ENCODE measurements at places on chromosomes 1 and 21.

- DNase-seq: no peak
These were observed 51.1 kb downstream of the IER5 start for GRCh38 chr1:181139631-181140061.

GRCh38 chr21:45141507-45141906 lies 67.1 kb downstream of the ADARB1 start:
- DNase-seq: no peak

DNA sequence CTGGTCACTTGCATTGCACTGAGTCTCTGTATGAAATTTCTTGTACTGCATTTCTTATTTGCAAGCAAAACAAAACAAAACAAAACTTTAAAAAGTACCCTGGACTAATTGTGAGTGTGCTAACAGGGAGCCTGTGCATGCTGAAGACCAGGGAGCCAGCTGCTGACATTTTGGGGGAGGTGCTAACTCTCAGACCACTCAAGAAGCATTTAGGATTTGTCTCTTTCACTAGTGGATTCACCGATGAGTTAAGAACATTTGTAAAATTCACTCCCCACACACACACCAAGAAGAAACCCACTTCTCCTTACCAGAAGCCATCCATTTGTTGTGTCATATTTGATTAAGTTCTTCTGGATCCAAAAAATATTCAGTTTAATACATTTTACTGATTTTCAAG lies 95.7 kb upstream of the C1orf105 start:
- no peak for DNase-seq

DNA sequence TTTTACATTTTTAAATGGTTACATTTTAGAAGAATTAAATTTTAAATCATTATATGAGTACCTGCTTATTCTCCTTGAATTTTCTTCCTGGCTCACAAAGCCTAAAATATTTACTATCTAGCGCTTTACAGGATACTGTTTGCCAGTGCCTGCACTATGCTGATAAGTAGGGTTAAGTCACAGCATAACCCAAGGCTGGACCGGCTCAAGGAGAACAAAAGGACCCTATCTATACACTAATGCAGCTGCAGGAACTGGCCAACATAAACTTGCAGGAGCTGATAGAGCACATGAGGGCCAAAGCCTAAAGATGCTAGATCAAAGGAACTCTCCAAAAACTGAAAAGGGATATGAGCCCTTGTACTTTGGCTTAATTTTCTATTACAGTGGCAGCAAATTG lies 1086.9 kb upstream of the TMPRSS15 start:
- DNase-seq: no peak

DNA sequence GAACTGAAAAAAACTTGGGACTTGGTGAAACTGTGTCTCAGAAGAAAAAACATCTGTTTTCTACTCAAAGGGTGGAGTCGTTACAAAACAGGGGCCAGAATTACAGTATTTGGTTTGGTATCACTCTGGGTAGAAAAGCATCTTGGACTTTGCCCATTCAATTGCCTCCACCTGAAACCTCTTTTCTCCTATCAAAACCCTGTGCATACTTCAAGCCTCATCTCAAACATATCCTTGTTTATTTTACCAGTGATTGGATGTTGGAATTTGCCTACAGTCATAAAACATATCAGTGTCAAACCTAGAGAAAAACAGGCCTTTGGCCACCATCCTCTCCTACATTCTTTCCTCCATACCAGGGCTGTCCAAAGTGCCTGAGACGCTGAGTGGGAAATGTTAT lies 281.5 kb downstream of the PLPP3 start:
- no peak for DNase-seq

- no peak for DNase-seq
These were observed 86.7 kb upstream of the CLDN14 start for GRCh38 chr21:36566644-36567043.

GRCh38 chr1:90977522-90977921 lies 44.3 kb downstream of the ZNF644 start:
- DNase-seq: no peak

DNA sequence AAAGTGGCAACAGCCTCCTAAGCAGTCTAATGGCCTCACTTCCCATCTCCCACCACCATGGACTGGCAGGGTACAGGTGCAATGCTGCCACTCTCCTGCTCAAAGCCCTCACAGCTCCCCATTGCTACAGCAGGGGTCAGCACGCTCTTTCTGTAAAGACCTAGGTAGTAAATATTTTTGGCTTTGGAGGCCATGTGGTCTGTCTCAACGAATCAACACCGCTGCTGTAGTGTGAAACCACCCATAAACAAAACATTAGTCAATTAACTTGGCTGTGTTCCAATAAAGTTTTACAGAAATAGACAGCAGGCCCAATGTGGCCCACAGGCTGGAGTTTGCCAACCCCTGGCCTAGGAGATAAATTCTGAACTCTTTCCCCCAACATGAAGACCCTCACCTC lies 44.6 kb upstream of the TMEM125 start:
- DNase-seq: no peak

GRCh38 chr1:10432910-10433700 lies 2.9 kb downstream of the CENPS start:
- no peak for DNase-seq

GRCh38 chr1:226870026-226870400 lies 403 bp upstream of the PSEN2 start:
- no peak for DNase-seq

GRCh38 chr21:35360870-35361570 lies 311.9 kb upstream of the RUNX1 start:
- DNase-seq: no peak

GRCh38 chr1:38529391-38529790 lies 330.2 kb downstream of the RRAGC start:
- no peak for DNase-seq

GRCh38 chr1:115170377-115170776 lies 81.1 kb upstream of the TSPAN2 start:
- DNase-seq: no peak

DNA sequence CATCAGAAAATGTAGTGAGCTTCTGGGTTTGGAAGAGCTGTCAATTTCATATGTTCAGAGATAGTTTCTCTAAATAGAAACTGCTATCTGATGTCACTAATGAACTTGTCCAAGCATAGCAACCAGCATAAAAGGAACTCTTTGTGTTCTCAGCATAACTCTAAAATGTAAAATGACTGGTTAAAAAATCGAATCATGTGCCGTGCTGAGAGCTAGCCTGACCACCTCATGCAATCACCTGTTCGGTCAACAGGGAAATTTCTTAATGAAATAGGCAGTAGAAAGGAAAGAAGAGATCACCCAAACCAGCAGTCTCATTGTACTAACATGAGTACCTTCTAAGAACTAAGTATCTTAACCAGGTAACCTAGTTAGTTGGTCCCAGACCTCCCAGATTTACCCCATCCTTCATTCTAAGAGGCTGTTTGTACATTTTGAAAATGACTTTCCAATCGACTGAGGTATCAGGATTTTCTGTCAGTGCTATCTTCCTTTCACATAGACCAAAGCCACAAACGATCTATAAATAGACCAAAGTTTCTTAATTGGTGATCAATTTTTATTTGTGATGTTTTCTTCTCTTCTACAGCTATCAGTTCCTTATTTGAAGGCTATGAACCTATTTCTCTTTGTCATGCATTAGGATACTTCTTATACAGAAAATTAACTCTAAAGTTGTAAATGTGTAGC lies 147.3 kb downstream of the TLR5 start:
- no peak for DNase-seq

DNA sequence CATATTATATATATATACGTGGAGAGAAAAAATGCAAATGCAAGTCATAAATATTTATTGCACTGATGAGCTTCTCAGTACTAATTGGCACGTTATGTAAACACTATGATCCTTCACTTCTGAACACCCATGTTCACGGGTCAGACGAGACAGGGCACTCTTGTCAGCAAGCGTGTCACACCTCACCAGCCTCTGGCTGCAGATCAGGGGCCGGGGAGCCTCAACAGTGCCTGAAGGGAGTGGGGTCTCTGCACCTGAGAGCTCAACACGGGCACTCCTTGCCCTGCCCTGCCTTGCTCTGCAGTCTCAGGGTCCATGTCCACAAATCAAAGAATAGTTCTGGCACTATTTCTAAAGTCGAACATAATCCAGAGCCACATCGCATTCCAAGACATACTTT lies 409 bp upstream of the HIVEP3 start:
- no peak for DNase-seq

- DNase-seq: no peak
These were observed 17.4 kb upstream of the CD1D start for GRCh38 chr1:158163000-158163947.

DNA sequence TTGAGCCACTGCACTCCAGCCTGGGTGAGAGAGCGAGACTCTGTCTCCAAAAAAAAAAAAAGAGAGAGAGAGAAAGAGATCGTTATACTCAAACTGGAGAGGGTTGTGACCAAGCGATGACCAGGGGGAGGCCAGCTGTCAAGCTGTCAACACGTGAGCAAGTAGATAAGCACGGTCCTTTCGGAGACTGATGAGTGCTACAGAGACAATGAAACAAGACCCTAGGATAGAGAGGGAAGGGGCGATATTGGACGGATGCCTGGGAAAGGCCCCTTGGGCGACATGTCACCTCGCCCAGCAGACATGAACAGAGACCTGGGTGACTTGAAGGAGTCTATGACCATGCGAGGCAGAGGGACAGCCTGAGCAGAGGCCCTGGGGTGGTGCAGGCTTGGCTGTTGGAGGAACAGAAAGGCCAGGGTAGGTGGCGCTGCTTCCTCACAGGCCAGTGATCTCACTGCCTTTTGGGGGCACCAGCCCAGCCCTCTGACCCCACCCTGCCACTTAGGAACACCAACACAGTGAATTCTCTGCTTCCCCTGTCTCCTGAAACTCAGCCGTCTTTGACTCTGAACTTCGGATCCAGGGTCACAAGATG lies 100.8 kb upstream of the IFFO2 start:
- DNase-seq: no peak

Data from activated CD4-positive, alpha-beta T cell treated with anti-CD3 and anti-CD28 coated beads, Interleukin-2, amount 50 U/mL, for 48 hours (primary cell).